ENCODE measurements at places on chromosomes 16 and 17.

- peak; percentile 2 for DNase-seq
Observed at GRCh38 chr16:2689968-2690801, 7.9 kb downstream of the KCTD5 start.

DNA sequence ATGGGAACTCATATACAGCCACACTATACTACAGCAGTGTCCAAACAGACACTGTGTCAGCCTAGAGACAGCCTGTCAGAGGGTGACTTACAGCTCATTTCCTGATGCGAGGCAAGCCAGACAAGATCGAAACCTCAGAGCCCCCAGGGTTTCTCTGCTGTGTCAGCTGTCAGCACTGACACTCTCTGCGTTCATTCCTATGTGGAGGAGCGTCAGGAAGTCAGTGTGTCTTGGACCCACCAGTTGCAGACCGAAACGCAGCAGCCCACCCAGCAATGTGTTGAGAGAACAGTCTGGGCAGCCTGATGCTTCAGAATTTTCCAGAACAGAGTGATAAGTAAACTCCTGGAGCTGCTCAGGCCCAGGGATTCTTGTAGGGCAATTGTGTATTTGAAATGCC, 20.6 kb upstream of the MAPT start:
- DNase-seq: no peak

- DNase-seq: no peak
Observed at GRCh38 chr16:81786321-81786720, 7.2 kb downstream of the PLCG2 start.

GRCh38 chr16:3363793-3364192, 8.1 kb downstream of the OR2C1 start:
- DNase-seq: no peak

GRCh38 chr16:66275775-66276428, 90.6 kb upstream of the CDH5 start:
- DNase-seq: no peak

DNA sequence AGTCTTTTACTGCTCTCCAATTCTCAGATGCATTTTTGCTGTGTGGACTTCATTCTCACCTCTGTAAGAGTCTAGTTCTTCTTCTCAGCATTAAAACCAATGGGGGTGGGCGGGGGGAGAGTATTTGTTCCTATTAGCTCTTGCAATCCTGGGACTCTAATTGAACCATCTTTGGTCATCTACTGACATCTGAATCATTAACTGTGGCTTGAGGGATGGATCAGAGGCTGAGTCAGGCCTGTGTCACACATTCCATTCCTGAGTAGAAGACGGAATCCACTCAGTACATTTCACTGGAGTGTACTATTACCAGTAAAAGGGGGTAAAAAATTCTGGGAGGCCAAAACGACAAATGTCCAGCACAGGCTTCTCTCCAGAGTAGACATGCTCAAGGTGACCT, 12.8 kb upstream of the ZNF23 start:
- no peak for DNase-seq

- DNase-seq: no peak
Observed at GRCh38 chr16:50173316-50173715, 20.2 kb downstream of the TENT4B start.

GRCh38 chr16:85750146-85750826, 610 bp downstream of the C16orf74 start:
- DNase-seq: no peak

- no peak for DNase-seq
Observed at GRCh38 chr16:23835390-23836077, at the start of gene PRKCB. TSS of gene PRKCB (plus strand) at chr16:23835983.

DNA sequence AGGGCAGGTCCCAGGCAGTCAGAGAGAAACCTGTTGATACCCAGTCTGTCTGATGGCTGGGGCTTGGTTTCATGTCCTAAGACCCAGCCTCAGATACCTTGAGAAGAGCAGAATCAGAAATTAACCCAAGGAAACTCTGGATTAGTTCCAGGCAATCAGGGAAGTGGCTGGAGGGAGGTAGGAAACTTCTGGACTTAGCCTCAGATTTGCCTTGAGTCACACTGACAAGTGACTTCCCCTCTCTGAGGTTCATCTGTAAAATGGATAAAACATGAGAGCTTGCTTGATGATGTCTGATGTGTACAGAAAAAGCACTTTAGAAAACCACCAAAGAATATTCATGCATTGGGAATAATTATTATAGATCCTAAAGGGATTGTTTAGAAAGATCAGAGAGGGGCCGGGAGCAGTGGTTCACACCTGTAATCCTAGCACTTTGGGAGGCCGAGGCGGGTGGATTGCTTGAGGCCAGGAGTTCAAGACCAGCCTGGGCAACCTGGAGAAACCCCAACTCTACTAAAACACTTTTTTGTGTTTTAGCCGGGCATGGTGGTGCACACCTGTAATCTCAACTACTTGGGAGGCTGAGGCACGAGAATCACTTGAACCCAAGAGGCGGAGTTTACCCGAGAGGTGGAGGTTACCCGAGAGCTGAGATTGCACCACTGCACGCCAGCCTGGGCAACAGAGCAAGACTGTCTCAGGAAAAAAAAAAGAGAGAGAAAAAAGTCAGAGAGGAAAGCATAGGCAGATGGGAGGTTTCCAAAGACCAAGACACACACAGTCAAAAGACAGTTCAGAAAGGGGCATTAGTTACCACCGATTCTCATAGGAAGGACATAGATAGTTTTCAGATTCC, 3.8 kb downstream of the CIITA start:
- no peak for DNase-seq

- no peak for DNase-seq
Observed at GRCh38 chr16:78297066-78297666, 197.7 kb downstream of the WWOX start.

DNA sequence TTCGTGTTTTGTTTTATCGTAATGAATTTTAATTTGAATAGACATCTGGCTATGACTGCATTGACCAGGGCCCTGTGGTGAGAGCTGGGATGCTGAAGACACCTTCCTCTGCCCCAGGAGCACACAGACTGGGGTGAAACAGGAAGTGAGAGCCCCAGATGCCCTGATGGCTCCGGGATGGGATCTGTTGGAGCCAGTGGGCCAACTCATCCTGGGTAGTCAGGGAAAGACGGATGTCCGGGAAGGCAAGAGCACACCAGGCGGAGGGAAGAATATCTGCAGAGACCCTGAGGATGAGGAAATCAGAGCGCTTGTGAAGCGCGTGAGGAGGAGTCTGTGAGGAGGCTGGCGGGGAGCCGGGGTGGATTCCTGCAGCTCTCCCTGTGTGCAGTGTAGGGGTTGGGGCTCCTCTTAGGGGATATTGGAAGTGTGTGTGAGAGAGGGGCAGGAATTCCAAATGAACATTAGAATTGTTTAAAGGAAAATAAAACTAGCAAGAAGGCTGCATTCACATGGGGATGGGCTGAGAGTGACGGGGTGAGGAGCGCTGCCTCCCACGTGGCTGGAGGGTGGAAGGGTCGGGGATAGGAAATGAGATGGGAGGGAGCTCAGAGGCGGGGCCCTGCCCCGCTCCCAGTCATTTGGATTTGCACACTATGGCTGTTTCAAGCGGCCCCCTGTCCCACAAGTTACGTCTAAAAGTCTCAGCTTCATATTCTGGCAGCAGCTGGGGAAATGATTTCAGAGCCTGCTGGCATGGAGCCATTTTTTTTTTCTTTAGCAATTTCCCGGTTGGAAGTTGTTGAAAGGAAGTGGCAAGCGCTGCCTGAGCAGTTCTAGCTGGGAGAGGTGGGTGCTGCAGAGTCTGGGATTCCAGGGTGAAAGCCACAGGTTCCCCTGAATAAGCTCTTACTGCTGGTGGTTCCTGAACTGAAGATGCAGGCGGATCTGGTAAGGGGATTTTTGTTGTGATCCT, 71.2 kb upstream of the LGALS9 start:
- DNase-seq: no peak

- no peak for DNase-seq
Observed at GRCh38 chr16:88857728-88858339, 907 bp downstream of the TRAPPC2L start.

DNA sequence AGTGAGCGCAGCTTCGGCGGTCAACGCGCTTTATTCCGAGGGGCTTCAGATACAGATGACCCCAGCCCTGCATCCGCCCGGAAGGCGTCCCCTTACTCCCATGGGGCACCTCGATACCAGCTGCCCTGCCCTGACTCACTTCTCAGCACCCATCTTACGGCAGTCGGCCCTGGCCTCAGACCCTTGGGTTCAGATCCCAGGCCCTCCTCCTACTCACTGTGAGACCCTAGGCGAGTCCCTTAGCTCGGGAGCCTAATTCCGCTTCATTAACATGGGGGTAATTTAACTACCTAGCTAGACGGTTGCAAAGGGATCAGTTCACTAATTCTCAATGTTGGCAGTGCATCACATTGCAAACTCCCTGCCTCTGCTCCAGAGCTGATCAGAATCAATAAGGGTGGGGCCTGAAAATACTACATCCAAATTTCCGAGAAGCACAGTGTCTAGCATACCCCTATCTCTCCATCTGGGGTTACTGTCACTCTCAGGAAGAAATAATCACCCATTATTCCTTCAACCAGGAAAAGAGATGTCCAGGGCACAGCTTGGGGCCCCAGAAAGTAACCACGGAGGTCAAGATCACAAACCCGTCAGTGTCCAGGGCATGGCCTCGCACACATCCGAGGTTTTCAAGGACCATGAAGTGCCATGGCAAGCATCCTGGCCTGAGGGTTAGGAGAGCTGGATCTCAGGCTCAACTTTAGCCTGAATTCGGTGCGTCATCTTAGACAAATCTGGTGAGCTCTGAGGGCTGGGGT, 415 bp upstream of the FLOT2 start:
- DNase-seq: no peak

DNA sequence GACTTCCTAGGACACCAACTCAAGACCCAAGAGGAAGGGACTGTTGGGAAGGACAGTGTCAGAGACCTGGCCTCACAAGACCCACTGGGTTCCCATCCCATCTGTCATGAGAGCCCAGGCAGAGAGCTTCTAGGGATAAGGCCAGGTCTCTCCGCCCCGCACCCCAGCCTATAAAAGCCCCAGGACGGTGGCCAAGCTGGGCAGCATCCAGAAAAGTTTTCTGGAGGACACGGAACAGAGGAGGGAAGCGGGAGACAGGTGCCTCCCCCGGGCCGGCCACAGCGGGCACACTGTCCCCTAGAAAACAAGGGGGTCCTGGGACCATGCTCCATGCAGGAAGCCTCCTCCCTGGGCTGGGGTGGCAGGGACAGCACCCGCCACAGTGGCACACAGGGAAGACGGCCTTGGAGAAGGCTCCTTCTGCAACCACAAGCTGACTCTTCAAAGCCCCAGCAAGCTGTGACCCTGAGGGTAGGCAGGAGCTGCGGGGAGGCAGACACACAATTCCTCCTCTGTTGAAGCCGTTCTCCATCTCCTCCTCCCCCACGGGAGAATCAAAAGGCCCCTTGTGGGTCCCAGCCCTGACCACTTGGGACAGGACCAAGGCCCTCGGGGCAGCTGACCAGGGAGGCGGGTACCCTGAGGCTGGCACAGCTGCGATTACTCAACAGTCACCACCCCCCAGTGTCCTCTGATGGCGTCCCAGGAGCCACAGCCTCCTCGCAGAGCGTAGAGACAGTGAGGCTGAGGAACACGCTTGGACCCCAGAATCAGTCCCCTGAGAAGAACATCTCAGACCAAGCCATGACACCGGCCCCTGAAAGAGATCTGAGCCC, 26.1 kb downstream of the TRPV3 start:
- no peak for DNase-seq

DNA sequence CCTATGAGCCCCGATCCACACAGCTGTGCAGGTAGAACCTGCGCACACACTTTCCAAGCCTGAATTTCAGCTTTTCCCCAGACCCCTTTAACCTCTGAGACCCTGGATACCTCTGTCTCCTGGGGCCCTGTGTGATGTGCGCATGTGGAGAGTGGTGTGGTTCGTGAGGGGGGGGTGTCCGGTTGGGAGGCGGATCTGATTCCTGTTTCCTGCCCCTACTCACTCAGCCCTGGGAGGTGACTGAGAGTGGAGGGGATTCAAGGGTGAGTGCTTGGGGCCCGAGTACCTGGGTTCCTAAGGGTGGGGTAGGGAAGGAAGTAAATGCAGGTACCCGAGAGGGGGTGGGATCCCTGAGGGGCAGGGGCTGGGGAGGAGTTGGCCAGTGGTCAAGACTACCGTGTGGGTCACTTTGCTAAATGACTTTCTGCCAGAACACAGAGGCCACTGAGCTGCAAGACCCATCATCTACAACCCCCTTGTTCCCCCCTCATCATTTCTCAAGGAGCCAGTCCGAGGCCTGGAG, 621 bp downstream of the ARHGEF15 start:
- no peak for DNase-seq

DNA sequence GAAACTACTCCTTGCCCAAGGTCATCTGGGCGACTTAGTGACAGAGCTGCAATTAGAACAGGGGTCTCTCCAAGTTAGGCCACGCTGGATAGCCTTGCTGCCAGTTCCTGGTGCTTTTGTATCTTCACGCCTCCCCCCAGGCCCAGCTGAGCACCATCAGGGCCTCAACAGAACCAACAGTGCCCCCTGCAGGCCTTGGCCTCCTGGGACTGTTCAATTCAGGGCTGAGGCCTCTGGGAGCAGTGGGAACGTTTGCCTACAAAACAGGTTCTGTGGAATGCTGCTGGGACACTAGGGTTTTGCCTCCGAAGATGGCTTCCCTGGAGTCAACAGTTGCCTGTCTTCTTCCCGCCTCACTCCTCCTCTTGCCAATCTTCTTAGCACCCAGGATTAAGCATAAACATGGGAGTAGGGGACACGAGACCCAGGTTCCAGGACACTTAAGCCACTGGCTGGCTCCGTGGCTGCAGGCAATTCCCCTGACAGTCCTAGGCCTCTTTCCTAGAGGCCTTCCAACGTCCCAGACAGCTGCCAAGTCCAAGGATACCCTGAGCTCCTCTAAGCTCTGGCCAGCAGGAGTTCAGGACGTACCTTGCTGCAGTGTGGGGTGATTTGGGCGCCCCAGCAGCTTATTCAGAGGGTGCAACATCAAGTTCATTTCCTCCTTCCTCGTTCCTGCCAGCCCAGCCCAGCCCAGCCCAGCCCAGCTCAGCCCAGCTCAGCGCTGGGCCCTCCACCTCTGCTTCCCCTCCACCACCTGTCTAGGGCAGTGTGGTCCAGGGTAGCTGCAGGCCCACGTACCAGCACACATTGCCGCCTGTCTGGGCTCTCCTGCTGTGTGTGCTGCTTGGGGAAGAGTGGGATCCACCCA, 246.6 kb upstream of the RPL38 start:
- peak; percentile 74 for DNase-seq

DNA sequence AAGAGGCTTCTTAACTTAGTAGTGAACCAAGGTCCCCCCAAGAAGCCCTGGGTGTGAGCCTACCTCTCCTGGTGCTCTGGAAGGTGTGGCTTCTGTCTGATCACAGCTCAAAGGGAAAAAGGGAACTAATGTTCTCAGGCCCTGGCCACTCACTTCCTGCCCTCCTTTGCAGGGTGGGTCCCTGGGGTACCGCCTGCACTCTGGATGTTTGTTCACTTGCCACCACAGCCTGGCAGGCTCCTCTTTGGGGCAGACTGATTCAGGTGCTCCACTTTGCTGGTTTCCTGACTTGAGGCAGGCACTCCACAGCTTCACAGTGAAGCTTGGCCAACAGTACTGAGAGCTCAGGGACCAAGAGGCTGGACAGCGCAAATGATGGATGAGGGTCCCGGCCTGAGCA, 5.9 kb upstream of the MYO15A start:
- no peak for DNase-seq

GRCh38 chr16:35585411-35585810, 2126.0 kb downstream of the TP53TG3F start:
- no peak for DNase-seq

- DNase-seq: no peak
Observed at GRCh38 chr17:6706499-6706898, 6.7 kb downstream of the SLC13A5 start.

- DNase-seq: peak; percentile 98
Observed at GRCh38 chr17:45394913-45395568, 37.6 kb downstream of the ARHGAP27 start.

GRCh38 chr17:80447790-80448189, 28.6 kb downstream of the NPTX1 start:
- DNase-seq: no peak
